ENCODE measurements at places on chromosomes 3 and 15. TPM values are rescaled to one million over a fixed set of nuclear protein-coding genes. Genes with fewer than 3 reads are reported as not detected.

GNB5 gene
- polyA plus RNA-seq = 57.7 TPM

- no peak for DNase-seq
Observed at GRCh38 chr3:112786881-112787579, 59.6 kb downstream of the CD200R1L start.

- DNase-seq = no peak
Observed at GRCh38 chr3:163573324-163573723, 1505.0 kb downstream of the SI start.

DNA sequence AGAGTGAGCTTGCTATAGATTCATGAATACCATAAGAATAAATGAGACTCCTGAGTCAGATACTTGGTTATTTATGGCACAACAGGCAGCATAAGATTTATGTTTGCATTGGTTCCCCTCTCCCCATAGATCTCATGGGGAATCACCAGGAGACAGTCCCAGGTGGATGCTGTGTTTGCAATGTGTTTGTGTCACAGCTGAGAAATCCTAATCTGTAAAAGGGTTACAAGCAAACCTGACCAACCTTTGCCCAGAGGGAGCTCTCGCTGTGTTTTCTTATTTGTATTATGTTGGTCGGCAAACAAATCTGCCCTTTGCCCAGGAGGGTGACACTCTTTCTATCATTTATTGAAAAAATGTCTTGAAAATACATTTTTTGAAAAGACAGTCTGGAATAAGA, 236.2 kb downstream of the ZPLD1 start:
- DNase-seq = no peak

DNA sequence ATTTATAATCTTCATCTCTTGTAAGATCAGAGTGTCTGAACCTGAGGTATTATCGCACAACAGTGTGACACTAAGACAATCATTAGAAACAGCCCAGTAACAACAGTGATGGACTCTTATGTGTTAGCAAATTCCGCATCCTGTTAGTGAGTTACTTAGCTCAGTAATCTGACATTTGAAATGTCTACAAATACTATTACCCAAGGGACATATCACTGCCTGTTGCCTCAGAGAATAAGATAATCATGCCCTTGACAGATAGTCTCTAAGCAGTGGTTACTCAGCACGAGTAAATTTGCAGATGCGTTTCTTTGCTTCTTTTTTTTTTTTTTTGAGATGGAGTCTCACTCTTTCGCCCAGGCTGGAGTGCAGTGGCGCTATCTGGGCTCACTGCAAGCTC, 13.4 kb upstream of the RTP1 start:
- DNase-seq = no peak

All from BJ (cell line).